ENCODE measurements at places on chromosomes 6 and 20.

DNA sequence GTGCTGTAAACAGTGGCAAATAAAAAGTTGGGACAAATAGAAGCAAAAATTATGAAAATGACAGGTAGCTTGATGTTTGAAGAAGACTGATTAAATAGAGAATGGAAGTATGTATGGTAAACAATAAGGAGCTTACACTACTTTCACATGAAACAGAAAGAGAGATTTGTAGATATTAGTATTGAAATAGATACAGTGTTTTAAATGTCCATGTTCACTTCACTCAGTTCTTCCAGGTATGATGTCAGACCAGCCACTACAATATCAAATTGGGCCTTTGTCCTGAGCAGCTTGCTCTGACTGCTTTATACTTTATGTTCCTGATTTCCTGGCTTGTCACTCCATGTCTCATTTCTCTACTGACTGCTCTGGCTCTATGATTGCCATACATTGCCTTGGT is 107.5 kb downstream of the CENPW start:
- DNase-seq = no peak
- H3K36me3 ChIP-seq = no peaks in the 10 kb centered on the region
- H3K27ac ChIP-seq = no peak overlapping the region
- H3K27me3 ChIP-seq = no peaks in the 10 kb centered on the region
- no peak overlapping the region for H3K4me3 ChIP-seq
- peaks cover 1% of the 10 kb centered on the region for H3K4me1 ChIP-seq

DNA sequence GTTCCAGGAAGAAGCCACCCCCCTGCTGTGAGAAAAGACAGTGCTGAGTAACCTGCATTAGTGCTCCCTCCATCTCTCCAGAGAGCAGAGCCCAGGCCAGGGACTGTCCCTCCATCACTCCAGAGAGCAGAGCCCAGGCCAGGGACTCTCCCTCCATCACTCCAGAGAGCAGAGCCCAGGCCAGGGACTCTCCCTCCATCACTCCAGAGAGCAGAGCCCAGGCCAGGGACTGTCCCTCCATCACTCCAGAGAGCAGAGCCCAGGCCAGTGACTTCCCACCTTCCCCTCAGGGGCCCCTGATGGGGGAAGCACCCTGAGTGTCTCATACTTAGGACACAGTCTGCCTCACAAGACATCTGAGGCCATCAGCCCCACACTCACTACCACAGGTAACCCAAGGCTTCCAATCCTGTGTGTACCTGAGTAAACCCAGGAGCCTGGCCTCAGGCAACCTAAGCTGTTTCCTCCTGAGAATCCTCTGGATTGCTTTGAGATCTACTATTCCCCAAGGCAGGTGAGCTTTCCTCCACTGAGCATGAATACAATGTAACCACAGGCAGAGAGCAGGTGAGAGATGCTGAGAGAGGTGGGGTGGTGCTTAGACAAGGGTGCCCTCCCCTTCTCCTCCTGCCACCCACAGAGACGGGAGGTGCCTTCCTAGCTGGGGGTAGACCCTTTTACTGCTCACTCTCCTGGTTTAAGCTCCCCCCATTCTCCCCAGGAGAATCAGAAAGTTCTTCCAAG is 4.9 kb downstream of the TBXT start:
- no peak overlapping the region for H3K27ac ChIP-seq
- peaks cover 56% of the 10 kb centered on the region for H3K27me3 ChIP-seq
- DNase-seq = no peak
- no peaks in the 10 kb centered on the region for H3K36me3 ChIP-seq

- peaks cover 14% of the 10 kb centered on the region for H3K4me1 ChIP-seq
Observed at GRCh38 chr20:23637282-23638221, at the start of gene CST3. TSS of gene CST3 (minus strand) at chr20:23637955. CDS start at chr20:23637862, 93 bp downstream.

GRCh38 chr20:35042268-35042667 is 50.3 kb downstream of the TRPC4AP start:
- H3K36me3 ChIP-seq = peaks cover 34% of the 10 kb centered on the region
- DNase-seq = no peak
- H3K4me3 ChIP-seq = no peak overlapping the region
- H3K27me3 ChIP-seq = no peaks in the 10 kb centered on the region
- H3K4me1 ChIP-seq = peaks cover 32% of the 10 kb centered on the region

DNA sequence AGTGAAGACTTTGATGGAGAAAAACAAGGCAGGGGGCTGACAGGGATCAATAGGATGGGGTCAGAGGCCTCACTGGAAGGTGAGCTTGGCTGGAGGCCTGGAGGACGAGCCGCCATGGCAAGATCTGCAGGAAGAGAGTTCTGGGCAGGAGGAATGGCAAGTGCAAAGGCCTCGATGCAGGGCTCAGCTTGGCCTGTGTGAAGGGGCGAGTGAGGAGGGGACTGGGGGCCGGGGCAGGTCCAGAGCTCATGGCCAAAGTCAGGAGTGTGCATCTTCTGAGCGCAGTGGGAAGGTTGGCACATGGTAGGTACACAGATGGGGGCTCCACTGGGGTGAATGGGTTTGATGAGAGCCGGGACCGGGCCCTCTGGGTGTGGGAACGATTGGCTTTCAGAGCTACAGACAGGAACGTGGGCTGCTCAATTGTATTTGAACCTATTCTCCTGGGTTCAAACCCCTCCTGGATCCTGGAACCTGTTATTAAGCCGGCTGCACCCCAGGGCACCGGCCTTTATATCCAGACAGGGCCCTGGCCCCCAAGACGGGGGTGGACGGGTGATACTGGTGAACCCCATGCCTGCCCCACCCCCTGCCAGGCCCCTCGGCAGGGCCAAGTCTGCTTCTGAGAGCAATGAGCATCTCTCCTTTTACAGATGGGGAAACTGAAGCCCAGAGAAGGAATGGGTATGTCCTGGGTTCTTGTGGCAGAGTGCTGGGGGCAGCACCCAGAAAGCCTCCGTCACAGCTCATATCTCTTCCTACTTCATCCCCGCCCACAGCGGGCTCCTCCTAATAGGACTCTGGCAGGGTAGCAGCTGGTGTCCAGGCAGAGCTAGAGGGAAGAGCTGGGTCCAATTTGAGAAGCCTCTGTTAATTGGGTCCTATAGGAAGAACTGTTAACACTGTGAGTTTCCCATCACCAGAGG is 106.1 kb downstream of the CEBPB start:
- DNase-seq = no peak
- H3K4me3 ChIP-seq = no peak overlapping the region
- H3K4me1 ChIP-seq = no peaks in the 10 kb centered on the region
- peaks cover 9% of the 10 kb centered on the region for H3K27me3 ChIP-seq
- no peak overlapping the region for H3K27ac ChIP-seq

- DNase-seq = peak; percentile 10
- H3K4me3 ChIP-seq = peak overlapping the region; percentile 96
- H3K27ac ChIP-seq = peak overlapping the region; percentile 99
- H3K4me1 ChIP-seq = peaks cover 43% of the 10 kb centered on the region
- peaks cover under 1% of the 10 kb centered on the region for H3K36me3 ChIP-seq
- H3K27me3 ChIP-seq = no peaks in the 10 kb centered on the region
Observed at GRCh38 chr20:35663516-35664465, 909 bp downstream of the CPNE1 start.

DNA sequence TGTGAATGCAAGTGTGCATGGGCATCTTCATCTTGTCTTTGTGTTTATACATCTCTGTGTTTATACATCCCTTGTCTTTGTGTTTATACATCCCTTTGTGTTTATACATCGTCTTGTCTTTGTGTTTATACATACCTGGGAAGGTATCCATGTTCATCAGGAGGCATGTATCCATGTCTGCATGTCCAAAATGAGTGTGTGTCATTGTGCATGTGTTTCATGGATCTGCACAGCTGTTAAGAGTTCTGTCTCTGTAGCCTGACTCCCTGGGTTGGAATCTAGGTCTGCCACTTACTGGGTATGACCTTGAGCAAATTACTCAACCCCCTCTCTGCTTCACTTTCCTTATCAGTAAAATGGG is 50.1 kb upstream of the SIRPA start:
- no peak overlapping the region for H3K27ac ChIP-seq
- peaks cover 11% of the 10 kb centered on the region for H3K27me3 ChIP-seq
- H3K4me3 ChIP-seq = no peak overlapping the region
- no peak for DNase-seq
- H3K4me1 ChIP-seq = no peaks in the 10 kb centered on the region
- H3K36me3 ChIP-seq = no peaks in the 10 kb centered on the region

DNA sequence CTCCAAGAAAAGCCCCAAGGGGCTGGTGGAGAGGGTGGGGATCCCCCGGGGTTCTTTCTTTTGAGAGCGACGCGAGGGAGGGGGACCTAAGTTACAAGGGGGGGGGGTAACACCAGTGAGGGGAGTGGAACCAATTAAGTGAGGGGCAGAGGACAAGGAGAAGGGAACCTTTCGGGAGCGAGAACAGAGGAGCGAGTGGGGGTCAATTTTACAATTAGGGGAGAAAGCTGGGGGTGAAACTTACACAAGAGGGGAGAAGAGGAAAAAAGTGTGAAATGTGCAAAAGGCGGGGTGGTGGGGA is 548 bp downstream of the SALL4 start:
- H3K36me3 ChIP-seq = no peaks in the 10 kb centered on the region
- peak overlapping the region; percentile 98 for H3K27ac ChIP-seq
- no peak for DNase-seq
- no peaks in the 10 kb centered on the region for H3K27me3 ChIP-seq
- H3K4me3 ChIP-seq = peak overlapping the region; percentile 99
- peaks cover 38% of the 10 kb centered on the region for H3K4me1 ChIP-seq

- no peak overlapping the region for H3K4me3 ChIP-seq
- DNase-seq = no peak
- no peaks in the 10 kb centered on the region for H3K27me3 ChIP-seq
Observed at GRCh38 chr6:4879741-4880275, 103.6 kb downstream of the CDYL start.

GRCh38 chr20:32664678-32665159 is 9.0 kb downstream of the C20orf203 start:
- H3K4me1 ChIP-seq = peaks cover 6% of the 10 kb centered on the region
- H3K4me3 ChIP-seq = no peak overlapping the region
- H3K27ac ChIP-seq = no peak overlapping the region
- DNase-seq = no peak

DNA sequence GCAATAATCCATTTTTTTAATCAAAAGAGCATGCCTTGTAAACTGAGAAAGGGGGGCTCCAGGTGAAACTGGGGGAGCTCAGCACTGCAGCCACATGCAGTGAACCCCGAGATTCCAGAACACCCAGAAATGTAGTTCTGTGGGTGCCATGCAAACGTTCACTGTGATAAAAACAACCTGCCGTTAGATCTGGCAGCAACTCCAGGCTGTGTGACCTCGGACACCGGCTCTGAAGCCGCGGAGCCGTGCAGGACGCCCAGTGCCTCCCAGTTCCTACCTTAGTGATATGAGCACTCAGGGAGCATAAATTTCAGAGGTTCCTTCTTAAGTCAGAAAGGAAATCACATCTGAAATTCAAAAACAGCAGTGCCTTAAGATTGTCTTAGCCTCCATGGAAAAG is 85.4 kb upstream of the THBS2 start:
- H3K4me3 ChIP-seq = no peak overlapping the region
- no peak overlapping the region for H3K27ac ChIP-seq
- H3K36me3 ChIP-seq = no peaks in the 10 kb centered on the region
- H3K4me1 ChIP-seq = peaks cover 8% of the 10 kb centered on the region
- peaks cover 10% of the 10 kb centered on the region for H3K27me3 ChIP-seq

DNA sequence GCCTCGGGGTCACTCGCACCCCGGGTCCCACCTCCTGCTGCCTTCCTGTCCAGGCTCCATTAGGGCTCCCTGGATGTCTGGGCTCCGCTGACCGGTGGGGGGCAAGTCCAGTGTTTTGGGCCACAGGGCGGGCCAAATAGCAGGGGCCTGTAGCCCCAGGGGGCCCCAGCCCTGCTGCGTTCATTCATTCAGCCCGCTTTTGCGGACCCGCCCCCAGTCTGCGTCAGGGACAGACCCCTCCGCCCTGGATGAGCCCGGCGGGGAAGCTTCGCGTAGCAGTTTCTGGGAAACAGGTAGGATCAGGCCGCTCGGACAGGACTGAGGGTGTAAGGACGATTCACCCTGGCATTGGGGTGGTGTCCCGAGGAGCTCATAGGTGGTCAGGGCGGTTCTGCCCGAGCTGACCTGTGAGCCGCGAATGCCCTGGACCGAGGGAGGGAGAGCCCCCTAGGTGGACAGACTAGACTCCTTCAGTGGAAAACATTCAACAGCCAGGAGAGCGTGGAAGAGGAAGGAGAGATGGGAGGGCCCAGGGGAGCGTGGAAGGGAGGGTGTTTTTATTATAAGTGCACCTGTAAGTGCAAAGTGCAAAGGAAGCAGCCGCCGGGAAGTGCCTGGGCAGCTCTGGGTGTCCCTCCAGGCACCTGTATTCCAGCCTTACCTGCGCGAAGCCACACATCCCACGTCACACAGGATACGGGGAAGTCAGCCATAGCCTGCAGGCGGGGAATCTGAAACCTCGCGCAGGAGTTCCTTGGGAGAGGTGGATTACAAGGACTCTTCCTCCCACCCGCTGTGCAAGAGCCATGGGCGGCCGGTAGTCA is 662 bp downstream of the ENTPD6 start:
- peak; percentile 34 for DNase-seq
- peaks cover 7% of the 10 kb centered on the region for H3K27me3 ChIP-seq
- peaks cover 20% of the 10 kb centered on the region for H3K4me1 ChIP-seq

GRCh38 chr20:63208346-63208909 is 7.5 kb downstream of the YTHDF1 start:
- H3K36me3 ChIP-seq = peaks cover 25% of the 10 kb centered on the region
- no peak overlapping the region for H3K27ac ChIP-seq
- H3K4me3 ChIP-seq = no peak overlapping the region
- no peak for DNase-seq

GRCh38 chr6:14918200-14918907 is 327.5 kb upstream of the JARID2 start:
- peaks cover 44% of the 10 kb centered on the region for H3K4me1 ChIP-seq
- peak overlapping the region; percentile 90 for H3K27ac ChIP-seq
- H3K27me3 ChIP-seq = no peaks in the 10 kb centered on the region
- peak; percentile 41 for DNase-seq

DNA sequence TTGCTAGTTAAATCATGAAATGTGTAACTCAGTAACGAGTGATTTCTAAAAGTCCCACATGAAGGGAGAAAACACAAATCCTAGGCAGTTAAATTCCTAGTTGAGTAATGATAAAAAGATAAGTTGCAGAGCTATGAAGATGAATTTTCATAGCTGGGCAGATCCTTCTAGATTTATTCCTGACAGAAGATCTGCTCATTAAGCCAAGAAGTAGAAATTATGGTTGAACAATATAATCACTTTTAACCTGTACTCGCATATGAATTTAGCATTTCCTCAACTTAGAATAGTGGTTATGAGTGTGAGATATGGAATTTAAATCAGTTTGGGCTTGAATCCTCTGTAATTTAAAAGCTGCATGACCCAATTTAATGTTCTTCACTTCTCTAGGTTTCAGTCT is 359.2 kb upstream of the HSF2 start:
- no peak overlapping the region for H3K27ac ChIP-seq
- no peak for DNase-seq
- H3K27me3 ChIP-seq = no peaks in the 10 kb centered on the region
- H3K36me3 ChIP-seq = no peaks in the 10 kb centered on the region
